ENCODE measurements at places on chromosomes 7 and 10.

GRCh38 chr7:1103009-1103788, 15.3 kb downstream of the GPER1 start:
- no peak overlapping the region for H3K4me3 ChIP-seq
- H3K36me3 ChIP-seq: no peaks in the 10 kb centered on the region
- no peaks in the 10 kb centered on the region for H3K27me3 ChIP-seq
- no peak for DNase-seq

DNA sequence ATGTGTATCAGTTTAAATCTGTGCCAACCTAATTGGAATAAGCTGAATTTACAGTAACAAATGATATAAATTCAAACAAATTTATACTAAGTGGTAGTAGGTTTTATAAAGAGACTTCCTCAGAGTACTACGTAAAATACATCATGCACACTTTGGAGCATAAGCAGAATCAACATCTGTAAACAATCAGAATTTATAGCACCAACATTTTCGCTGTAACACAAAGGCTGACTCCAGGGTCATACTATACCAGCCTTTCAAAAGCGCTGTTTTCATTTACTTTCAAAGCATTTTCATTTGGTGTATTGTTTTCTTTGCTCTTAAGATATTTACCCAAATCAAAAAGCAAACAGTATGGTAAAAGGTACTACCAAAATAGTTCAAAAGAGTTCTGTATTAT, 29.3 kb upstream of the TMEM168 start:
- no peaks in the 10 kb centered on the region for H3K27me3 ChIP-seq
- H3K36me3 ChIP-seq: no peaks in the 10 kb centered on the region
- H3K27ac ChIP-seq: no peak overlapping the region
- H3K4me3 ChIP-seq: no peak overlapping the region
- no peak for DNase-seq

GRCh38 chr10:101014966-101015581, 15.5 kb downstream of the LZTS2 start:
- H3K36me3 ChIP-seq: no peaks in the 10 kb centered on the region
- H3K27me3 ChIP-seq: peaks cover 52% of the 10 kb centered on the region
- DNase-seq: no peak
- no peak overlapping the region for H3K4me3 ChIP-seq
- H3K27ac ChIP-seq: no peak overlapping the region

- DNase-seq: no peak
- no peak overlapping the region for H3K4me3 ChIP-seq
- no peaks in the 10 kb centered on the region for H3K27me3 ChIP-seq
- 0 out of 2 replicates have a peak, but pooled peaks cover 3% of the 10 kb centered on the region for H3K4me1 ChIP-seq
- H3K27ac ChIP-seq: no peak overlapping the region
These were observed 62.8 kb upstream of the PRKCQ start for GRCh38 chr10:6642876-6643275.

- no peak overlapping the region for H3K27ac ChIP-seq
- no peaks in the 10 kb centered on the region for H3K36me3 ChIP-seq
- H3K4me1 ChIP-seq: no peaks in the 10 kb centered on the region
These were observed 23.8 kb downstream of the CROT start for GRCh38 chr7:87369216-87369615.

DNA sequence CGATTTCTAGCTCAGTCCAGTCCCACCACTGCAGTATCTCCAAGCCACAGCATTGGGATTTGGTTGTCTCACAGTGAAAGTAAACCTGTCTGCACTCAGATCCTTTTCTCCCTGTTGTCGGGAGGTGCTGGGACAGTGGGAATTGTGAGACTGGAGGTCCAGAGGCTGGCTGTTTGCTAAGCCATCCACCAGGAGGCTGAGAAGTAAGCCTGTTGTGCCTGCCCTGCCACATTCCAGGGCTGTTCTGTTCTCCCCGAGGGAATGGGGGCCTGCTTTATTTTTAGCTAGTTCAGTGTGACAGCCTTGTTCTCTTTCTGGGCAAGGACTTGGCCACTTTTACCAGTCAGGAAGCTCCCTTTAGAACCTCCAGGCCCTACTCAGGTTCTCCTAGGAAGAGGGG, 54.9 kb downstream of the HK1 start:
- no peak overlapping the region for H3K4me3 ChIP-seq
- 0 out of 2 replicates have a peak, but pooled peaks cover 9% of the 10 kb centered on the region for H3K36me3 ChIP-seq
- H3K27me3 ChIP-seq: no peaks in the 10 kb centered on the region
- DNase-seq: peak; percentile 81

DNA sequence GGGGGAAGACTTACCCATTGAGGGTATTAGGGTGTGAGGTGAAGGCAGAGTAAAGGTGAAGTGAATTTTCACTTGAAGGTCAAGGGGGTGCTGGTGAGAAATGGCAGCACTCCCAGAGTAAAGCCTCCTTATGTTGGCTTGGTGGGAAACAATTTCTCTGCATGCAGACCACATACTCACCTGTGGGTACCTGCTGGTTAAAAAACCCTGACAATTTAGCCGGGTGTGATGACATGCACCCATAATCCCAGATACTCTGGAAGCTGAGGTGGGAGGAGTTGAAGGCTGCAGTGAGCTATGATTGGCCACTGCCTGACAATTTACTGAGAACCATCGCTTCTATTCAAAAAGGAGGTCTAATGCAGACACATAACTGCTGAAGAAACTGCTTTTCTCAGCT, 5.5 kb downstream of the DNAJB9 start:
- no peak for DNase-seq
- H3K4me1 ChIP-seq: no peaks in the 10 kb centered on the region
- peaks cover 13% of the 10 kb centered on the region for H3K36me3 ChIP-seq

DNA sequence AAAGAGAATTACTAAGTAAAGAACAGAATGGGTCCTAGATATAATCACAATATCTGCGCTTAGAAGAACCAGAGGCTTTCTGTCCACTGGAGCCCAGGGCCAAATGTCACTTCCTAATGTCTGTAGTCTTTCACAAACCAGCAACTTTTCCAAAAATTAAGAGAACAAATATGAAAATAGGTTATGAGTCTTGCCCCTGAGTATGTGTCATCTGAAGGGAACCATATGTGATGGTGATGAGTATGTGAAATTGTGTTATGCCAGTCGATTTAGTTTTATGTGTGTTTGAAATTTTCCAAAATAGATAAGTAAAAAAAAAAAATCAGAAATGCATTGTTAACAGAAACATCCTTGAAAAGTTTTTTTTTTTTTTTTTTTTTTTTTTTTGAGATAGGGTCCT, 15.4 kb upstream of the HTR5A start:
- H3K4me1 ChIP-seq: no peaks in the 10 kb centered on the region
- no peak overlapping the region for H3K4me3 ChIP-seq
- no peaks in the 10 kb centered on the region for H3K27me3 ChIP-seq
- DNase-seq: no peak
- no peaks in the 10 kb centered on the region for H3K36me3 ChIP-seq
- no peak overlapping the region for H3K27ac ChIP-seq

GRCh38 chr7:82897500-82897899, 265.2 kb downstream of the PCLO start:
- H3K4me1 ChIP-seq: no peaks in the 10 kb centered on the region
- no peak overlapping the region for H3K27ac ChIP-seq
- no peak for DNase-seq
- no peak overlapping the region for H3K4me3 ChIP-seq
- H3K36me3 ChIP-seq: no peaks in the 10 kb centered on the region

DNA sequence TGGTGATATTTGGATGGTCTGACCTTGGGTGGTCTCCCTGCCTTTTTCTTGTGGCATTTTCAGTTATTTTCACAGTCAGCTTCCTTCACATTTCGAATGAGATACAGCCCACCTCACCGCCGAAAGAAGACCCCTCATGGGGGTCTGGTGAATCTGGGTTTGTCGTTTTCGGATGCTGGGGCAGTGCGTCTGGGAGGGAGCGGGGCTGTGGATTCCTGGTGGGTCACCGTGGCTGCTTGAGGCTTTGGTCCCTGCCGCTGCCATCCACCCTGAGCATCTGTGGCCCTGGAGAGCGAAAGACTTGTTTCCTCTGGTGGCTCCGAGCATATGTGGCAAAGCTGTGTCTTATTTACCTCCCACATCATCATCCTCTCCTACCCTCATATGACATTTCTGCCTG, 43.1 kb downstream of the LHPP start:
- no peaks in the 10 kb centered on the region for H3K27me3 ChIP-seq
- peaks cover 9% of the 10 kb centered on the region for H3K36me3 ChIP-seq
- no peak for DNase-seq
- H3K4me3 ChIP-seq: no peak overlapping the region
- no peak overlapping the region for H3K27ac ChIP-seq
- H3K4me1 ChIP-seq: peaks cover 7% of the 10 kb centered on the region

DNA sequence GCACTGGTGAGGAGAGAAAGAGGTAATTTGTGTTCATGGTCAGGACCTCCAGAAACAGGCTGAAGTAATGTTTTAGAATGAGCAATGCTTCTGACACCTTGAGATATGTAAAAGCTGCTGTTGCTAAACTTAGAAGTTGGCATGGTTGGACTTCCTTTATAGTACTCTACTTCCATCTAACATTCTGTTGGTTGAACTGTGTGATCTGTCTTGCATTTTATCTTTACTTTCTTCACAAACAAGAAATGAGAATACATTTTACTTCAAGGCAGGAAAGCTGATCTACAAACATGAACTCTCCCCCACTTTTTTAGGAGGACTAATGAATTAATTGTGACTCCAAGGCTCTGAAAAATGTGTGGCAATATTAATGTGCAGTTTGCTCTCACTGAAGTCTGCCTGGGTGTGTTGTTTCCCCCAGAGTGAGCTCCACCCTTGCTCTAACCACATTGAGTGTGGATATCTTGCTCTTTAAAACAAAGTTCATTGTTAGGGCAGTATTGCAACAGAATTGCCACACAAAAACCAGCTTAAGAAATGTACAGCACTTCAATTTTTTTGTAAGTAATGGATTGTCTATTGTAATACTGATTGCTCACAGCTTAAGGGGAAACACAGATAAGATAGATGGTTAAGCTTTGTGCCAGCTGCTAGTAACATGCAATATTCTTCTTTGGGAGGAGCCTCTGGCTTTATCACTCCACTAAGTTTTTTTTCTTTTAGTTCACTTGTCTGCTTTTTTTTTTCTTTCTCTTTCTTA, 69.0 kb downstream of the ADD3 start:
- no peak overlapping the region for H3K27ac ChIP-seq
- no peaks in the 10 kb centered on the region for H3K36me3 ChIP-seq
- H3K4me3 ChIP-seq: no peak overlapping the region
- H3K27me3 ChIP-seq: no peaks in the 10 kb centered on the region

- no peaks in the 10 kb centered on the region for H3K27me3 ChIP-seq
- no peak overlapping the region for H3K4me3 ChIP-seq
- H3K36me3 ChIP-seq: no peaks in the 10 kb centered on the region
- peak; percentile 54 for DNase-seq
These were observed 58.5 kb downstream of the PHYHIPL start for GRCh38 chr10:59234816-59235429.

GRCh38 chr7:17010637-17011300, 129.0 kb upstream of the AGR3 start:
- H3K27me3 ChIP-seq: no peaks in the 10 kb centered on the region
- no peak overlapping the region for H3K27ac ChIP-seq
- no peaks in the 10 kb centered on the region for H3K4me1 ChIP-seq
- DNase-seq: no peak
- H3K4me3 ChIP-seq: no peak overlapping the region

DNA sequence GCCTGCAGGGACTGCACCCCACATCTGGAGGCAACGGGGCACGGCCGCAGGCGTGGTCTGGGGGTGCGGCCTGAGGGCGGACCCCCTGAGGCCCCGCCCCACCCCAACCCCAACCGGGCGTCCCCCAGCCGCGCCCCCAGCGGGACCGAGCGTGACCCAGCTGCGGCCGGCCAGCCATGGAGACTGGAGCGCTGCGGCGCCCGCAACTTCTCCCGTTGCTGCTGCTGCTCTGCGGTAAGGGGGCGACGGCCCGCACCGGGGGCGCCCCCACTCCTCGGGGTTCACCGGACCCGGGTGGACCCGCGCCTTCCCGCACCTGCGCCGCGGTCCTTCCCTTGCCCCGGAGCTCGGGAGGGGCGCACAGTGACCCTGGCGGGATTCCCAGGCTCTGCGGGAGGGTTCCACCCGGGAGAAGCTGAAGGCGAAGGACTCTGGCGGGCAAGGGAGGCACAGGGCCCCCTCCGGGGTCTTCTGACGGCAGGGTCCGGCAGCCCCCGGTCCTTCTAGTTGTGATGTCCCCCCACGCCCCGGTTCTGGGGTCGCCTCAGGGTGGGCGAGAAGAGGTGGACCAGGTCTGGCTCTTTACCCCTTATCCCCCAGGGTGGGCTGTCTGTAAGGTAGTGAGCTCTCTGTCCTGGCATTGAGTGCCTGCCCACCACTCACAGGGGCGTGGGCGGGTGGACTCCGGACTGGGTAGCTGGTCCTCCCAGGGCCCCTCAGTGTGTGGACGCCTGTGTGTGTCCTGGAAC, at the start of gene RAMP3:
Gene RAMP3 (plus strand): TSS at position 139 of the 749 bp plus-strand sequence. CDS start 38 bp downstream, at position 177.
- peak within 1 kb of the TSS; percentile 72 for H3K4me3 ChIP-seq
- H3K4me1 ChIP-seq: peaks cover 3% of the 10 kb centered on the region
- DNase-seq: peak; percentile 72
- H3K27ac ChIP-seq: no peak within 1 kb of the TSS
- no peaks in the 10 kb centered on the region for H3K36me3 ChIP-seq
- peaks cover 14% of the 10 kb centered on the region for H3K27me3 ChIP-seq

GRCh38 chr10:90822508-90822907, 35.3 kb downstream of the HTR7 start:
- DNase-seq: peak; percentile 78
- no peaks in the 10 kb centered on the region for H3K27me3 ChIP-seq
- H3K27ac ChIP-seq: no peak overlapping the region
- H3K4me3 ChIP-seq: no peak overlapping the region
- peaks cover 31% of the 10 kb centered on the region for H3K4me1 ChIP-seq

DNA sequence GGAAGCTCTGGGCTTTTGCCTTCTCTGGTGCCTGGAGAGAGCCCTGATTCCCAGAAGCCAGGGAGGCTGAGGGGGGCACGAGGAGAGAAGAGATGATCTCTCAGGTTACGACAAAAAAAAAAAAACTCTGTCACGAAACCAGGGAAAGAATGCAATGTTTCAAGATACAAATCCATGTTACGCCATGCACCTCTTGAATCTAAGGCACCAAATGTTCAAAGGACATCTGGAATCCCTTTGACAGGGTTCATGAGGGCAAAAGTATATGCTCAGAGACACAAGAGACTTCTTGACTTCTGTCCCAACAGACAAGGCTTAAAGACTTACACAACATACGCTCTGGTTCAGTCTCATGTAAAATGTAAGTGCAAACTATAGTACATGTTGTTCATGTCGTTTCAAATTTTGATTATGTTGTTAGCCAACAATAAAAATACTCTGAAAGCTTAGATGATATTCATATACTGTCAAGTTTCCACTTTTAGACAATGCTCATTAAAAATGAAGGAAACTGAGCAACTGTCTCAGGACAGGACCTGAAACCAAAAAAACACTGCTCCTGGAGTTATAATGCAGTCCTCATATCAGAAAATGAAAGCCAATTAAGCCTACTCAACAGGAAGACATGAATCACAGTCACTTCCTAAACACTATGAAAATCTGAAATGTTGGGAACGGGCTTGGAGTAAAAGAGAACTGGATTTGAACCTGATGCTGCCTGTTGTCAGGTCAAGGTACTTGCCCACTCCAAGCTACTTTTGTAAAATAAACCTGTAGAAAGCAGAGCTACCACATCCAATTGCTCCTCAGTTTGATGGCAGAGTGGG, 72.3 kb downstream of the CHCHD3 start:
- H3K27me3 ChIP-seq: no peaks in the 10 kb centered on the region
- no peak overlapping the region for H3K4me3 ChIP-seq
- no peaks in the 10 kb centered on the region for H3K4me1 ChIP-seq
- H3K36me3 ChIP-seq: no peaks in the 10 kb centered on the region

GRCh38 chr10:88983939-88984338, 6.7 kb upstream of the FAS start:
- no peak overlapping the region for H3K4me3 ChIP-seq
- no peak for DNase-seq
- H3K27me3 ChIP-seq: peaks cover 5% of the 10 kb centered on the region
- H3K4me1 ChIP-seq: no peaks in the 10 kb centered on the region
- no peaks in the 10 kb centered on the region for H3K36me3 ChIP-seq
- no peak overlapping the region for H3K27ac ChIP-seq

Measured in GM23338 (cell line).